NCI-H1694 (cell line): ENCODE measurements at places on chromosomes 6 and 20.

DNA sequence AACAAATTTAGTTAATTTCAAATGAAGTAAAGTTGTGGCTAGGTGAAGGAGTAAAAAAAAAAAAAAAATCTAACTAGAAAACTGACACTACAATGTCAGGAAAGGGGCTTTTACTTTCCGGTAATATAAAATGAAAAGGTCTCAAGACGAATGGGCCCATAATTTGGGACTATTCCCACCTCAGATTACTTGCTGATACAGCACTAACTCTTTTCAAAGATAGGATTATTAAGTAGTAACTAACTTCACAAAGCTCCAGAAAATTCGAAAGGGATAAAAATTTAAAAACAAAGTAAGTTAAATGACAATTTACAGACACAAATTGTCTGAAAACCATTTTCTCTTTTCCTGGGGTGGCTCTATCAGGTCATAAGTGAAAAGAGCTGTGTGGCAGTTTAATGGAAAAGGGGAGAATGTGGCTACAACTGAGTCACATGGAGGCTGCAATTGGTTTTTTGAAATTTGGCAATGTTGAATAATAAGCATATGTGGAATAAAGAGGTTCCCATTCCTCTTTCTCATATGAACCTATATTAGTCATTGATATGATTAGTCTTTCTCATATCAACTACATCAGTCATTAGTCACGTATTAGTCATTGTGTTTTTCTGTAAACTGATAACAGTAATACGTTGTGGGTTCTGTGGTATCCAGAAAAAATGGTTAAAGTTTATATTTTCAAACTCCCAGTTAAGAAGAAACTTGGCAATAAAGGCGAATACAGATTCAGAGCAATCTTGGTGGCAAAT, 78.0 kb downstream of the RWDD2A start:
- DNase-seq, result no peak

- no peak for DNase-seq
These were observed 196.5 kb downstream of the GMPR start for GRCh38 chr6:16434885-16435284.

DNA sequence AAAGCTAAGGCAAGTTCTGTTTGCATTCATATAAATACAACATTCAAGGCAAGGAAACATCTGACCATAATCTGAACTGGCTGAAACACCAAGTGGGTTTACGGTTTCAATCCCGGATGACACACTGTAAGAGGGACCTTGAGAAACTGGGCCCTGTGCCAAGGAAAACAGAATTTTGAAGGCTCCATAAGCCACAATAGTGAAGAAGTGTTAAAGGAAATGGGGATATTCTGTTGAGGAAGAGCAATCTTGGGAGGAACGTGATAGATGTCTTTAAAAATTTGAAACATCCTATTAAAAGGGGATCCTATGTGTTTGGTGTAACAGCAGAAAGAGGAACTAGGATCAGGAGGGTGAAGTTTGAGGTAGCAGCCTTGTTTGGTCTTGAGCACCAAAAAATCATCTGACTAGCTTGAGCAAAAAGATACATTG, 82.4 kb upstream of the TAB2 start:
- no peak for DNase-seq

DNA sequence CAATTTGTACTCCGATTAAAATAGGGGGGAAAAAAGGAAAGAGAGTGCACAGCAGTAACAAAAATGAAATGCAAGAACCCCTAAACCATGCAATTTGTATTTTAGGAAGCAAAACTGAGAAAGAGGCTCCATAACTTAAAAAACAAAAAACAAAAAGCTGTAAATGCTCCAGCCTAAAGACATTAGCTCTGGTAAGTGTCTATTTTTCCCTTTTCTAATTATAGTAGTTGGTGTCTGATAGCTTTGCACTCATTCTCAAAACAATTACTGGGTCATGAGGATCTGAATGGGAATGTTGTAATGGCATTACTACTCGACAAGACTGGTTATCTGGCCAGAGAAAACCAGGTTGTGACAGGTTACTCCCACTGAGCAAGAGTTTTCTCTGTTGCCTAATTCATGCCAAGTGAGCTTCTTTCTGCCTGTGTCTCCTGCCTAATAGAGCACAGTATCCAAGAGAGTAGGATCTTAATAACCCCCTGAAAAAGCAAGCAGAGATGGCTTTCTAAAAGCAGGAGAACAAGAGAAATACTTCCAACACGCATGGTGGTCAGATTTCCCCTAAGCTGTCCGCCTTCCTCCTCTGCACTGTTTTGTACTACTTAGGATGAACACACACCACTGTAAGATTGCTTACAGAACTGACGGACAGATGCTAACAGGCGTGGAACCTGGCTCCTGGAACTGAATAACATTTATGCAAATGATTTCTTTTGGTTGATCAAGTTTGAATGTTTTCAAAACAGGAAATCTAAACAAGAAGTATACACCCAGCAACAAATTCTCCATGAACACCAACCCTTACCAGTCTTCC, 86.4 kb downstream of the FKBP5 start:
- DNase-seq, result no peak

- DNase-seq, result no peak
These were observed 154.5 kb downstream of the QRSL1 start for GRCh38 chr6:106783640-106784566.

DNA sequence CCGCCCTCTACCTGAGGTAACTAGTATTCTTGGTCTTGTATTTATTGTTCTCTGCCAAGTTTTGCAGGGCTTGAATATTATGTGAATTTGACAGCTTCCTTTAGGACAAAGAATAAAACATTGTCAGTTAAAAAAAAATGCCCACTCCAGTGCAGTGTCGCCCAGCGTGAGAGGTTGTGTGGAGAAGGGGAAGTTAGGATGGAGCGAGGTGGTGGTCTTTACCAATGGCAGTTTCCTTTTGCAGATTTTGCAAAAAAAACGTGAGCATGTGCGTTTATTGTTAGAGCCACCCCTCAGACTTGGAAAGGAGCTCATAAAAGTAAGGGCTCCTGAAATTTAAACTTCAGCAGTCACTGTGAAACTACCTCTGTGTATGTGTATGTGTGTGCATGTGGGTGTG, 28.3 kb downstream of the UST start:
- no peak for DNase-seq

DNA sequence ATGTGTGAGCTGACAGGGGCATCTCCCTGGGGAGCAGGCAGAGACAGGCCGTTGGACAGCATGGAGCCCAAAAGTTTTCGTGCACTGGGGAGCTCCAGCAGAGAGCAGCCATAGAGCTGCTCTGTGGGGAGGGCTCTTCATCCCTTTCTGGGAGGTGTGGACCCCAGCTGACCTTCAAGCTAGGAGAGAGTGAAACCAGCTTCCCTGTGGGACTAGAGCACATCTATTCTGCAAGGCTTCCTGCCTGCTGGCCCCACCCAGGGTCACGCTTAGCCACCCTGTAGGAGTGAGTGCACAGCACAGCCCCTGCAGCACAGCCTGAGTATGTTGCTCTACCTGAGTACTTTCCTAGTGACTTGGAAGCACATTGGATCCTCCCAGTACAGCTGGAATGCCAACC, 183.3 kb downstream of the BCKDHB start:
- DNase-seq, result no peak

DNA sequence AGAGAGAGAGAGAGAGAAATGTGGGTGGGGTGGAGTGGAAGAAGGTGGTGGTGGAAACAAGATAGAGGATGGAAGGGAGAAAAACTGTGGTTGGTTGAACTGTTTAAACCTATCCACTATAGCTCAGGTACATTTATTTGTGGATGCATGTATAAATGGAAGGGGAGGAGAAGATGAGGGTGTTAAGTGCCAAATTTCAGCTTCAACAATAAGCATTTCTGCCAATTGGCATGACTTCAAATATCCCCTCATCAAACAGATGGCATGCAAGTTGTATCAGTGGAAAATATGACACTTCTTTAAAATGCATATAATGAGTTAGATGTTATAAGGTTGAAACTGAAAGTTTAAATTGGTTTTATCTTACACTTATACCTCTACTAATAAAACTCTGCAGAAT, 216.1 kb downstream of the LMBRD1 start:
- DNase-seq, result peak; percentile 93
